CD4-positive, alpha-beta T cell (primary cell): ENCODE measurements at places on chromosomes 1 and 21. TPM values are rescaled to one million over a fixed set of nuclear protein-coding genes. Genes with fewer than 3 reads are reported as not detected.
A peak's percentile ranks its signal among the peaks of the same experiment; 100 is the strongest.

GRCh38 chr1:192053531-192053971 lies 104.7 kb upstream of the RGS18 start:
- H3K4me1 ChIP-seq = no peaks in the 10 kb centered on the region
- H3K36me3 ChIP-seq = no peaks in the 10 kb centered on the region
- no peaks in the 10 kb centered on the region for H3K27me3 ChIP-seq

- H3K36me3 ChIP-seq = no peaks in the 10 kb centered on the region
- no peaks in the 10 kb centered on the region for H3K27me3 ChIP-seq
These were observed 92.0 kb upstream of the CAMK1G start for GRCh38 chr1:209491496-209491895.

DNA sequence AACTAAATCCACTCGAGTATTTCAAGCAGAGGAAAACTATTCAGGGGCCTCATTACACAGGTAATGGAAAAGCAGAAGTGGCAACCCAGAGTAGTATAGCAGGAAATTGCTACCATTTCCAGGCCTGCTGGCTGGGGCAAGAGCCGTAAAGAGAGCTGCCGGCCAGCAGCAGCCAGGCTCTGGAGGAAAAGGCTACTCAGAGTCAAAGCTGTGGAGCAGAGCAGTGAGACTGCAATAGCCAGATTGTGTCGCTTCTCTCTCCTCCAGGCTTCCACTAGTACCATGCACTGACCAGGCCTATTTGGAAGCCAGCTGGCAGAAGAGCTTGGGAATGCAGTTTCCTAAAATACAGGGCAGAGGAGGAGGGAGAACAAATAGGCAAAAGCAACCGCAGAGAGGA lies 155.5 kb downstream of the OMA1 start:
- H3K4me1 ChIP-seq = peaks cover 9% of the 10 kb centered on the region
- H3K27me3 ChIP-seq = no peaks in the 10 kb centered on the region
- H3K4me3 ChIP-seq = no peak overlapping the region

GRCh38 chr1:2628933-2629626 lies 3.7 kb downstream of the MMEL1 start:
- no peaks in the 10 kb centered on the region for H3K36me3 ChIP-seq
- peak; percentile 12 for DNase-seq
- H3K4me1 ChIP-seq = peaks cover 12% of the 10 kb centered on the region

DNA sequence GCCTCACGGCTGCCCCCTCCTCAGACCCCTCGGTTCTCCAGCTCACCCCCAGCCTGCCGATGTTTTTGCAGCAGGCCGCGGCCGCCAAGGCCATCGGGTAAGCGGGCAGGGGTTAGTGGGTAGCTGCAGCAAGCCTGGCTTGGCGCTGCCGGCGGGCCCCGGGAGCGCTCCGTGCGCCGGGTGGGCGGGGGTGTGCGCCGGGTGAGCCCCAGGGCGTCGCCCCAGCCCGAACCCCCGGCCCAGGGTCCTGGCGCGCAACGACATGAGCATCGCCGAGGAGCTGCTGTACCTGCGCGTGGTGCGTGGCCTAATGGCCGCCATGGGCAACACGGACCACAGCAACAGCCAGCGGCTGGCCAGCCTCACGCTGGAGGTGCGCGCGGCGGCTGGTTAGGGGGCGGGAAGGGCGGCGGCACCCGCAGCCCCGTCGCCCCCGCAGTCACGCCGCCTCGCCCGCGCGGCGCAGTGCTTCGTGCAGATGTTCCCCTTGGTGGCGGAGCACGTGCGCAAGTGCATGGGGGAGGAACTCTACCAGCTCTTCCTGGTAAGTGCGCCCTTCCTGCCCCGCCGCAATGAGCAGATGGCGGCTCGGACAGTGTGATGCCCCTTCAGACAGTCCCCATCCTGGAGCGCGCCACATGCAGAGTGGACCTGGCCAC lies 6.5 kb downstream of the RNU5D-1 start:
- H3K27ac ChIP-seq = peak overlapping the region; percentile 54
- peaks cover 62% of the 10 kb centered on the region for H3K4me1 ChIP-seq
- H3K4me3 ChIP-seq = peak overlapping the region; percentile 45
- no peaks in the 10 kb centered on the region for H3K36me3 ChIP-seq
- peak; percentile 39 for DNase-seq

GRCh38 chr1:109251277-109252166 lies 2.2 kb downstream of the CELSR2 start:
- peaks cover 13% of the 10 kb centered on the region for H3K27me3 ChIP-seq
- no peak overlapping the region for H3K27ac ChIP-seq
- H3K4me3 ChIP-seq = no peak overlapping the region
- no peak for DNase-seq
- H3K4me1 ChIP-seq = peaks cover 23% of the 10 kb centered on the region

GRCh38 chr1:58781541-58782177 lies 2.2 kb downstream of the JUN start:
- no peak overlapping the region for H3K27ac ChIP-seq
- peak; percentile 19 for DNase-seq
- no peaks in the 10 kb centered on the region for H3K36me3 ChIP-seq
- no peaks in the 10 kb centered on the region for H3K27me3 ChIP-seq
- peak overlapping the region; percentile 70 for H3K4me3 ChIP-seq
- H3K4me1 ChIP-seq = peaks cover 33% of the 10 kb centered on the region

- no peaks in the 10 kb centered on the region for H3K27me3 ChIP-seq
- H3K4me3 ChIP-seq = no peak overlapping the region
- H3K4me1 ChIP-seq = no peaks in the 10 kb centered on the region
- no peak for DNase-seq
- H3K36me3 ChIP-seq = no peaks in the 10 kb centered on the region
These were observed 185.0 kb downstream of the RGS7 start for GRCh38 chr1:241171991-241172390.

- no peak for DNase-seq
- no peaks in the 10 kb centered on the region for H3K36me3 ChIP-seq
- no peaks in the 10 kb centered on the region for H3K27me3 ChIP-seq
These were observed 724.7 kb downstream of the MATN1 start for GRCh38 chr1:29998686-29999085.

DNA sequence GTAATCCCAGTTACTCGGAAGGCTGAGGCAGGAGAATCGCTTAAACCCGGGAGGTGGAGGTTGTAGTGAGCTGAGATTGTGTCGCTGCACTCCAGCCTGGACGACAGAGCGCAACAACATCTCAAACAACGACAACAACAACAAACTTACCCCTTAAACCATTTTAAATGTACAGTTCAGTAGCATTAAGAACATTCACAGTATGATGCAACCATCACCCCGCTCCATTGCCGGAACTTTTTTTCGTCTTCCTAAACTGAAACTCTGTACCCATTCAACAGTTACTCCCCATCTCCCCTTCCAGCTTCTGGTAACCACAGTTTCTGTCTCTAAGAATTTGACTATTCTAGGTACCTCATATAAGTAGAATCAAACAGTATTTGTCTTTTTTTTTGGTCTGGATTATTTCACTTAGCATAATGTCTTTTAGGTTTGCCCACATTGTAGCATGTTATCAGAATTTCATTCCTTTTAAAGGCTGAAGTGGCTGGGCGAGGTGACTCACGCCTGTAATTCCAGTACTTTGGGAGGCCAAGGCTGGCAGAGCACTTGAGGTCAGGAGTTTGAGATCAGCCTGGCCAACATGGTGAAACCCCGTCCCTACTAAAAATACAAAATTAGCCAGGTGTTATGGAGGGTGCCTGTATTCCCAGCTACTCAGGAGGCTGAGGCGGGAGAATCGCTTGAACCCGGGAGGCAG lies 19.6 kb downstream of the CA6 start:
- no peak for DNase-seq
- no peaks in the 10 kb centered on the region for H3K27me3 ChIP-seq
- no peak overlapping the region for H3K4me3 ChIP-seq
- no peak overlapping the region for H3K27ac ChIP-seq

DNA sequence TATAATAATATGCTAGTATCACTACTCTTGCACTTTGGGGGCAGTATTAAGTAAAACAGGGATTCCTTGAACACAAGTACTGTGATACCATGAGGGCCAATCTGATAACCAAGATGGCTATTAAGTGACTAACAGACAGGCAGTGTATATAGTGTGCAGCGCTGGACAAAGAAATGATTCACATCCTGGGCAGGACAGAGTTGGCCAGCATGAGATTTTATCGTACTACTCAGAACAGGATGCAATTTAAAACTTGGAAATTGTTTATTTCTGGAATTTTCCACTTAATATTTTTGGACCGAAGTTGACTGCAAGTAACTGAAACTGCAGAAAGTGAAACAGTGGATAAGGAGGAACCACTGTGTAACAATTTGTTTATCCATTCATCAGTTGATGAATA lies 74.6 kb downstream of the DNTTIP2 start:
- H3K4me1 ChIP-seq = no peaks in the 10 kb centered on the region
- no peaks in the 10 kb centered on the region for H3K27me3 ChIP-seq
- no peak for DNase-seq
- H3K4me3 ChIP-seq = no peak overlapping the region

CYP4X1 gene
- total RNA-seq = not detected

SPOCD1 gene
- total RNA-seq = 0.27 TPM

AZIN2 gene
- 4.6 TPM for total RNA-seq

FCAMR gene
- total RNA-seq = not detected

CYP4B1 gene
- total RNA-seq = not detected

NUF2 gene
- total RNA-seq = 1.8 TPM

BNIPL gene
- total RNA-seq = 0.30 TPM
